ENCODE measurements at places on chromosomes 7 and 10.

DNA sequence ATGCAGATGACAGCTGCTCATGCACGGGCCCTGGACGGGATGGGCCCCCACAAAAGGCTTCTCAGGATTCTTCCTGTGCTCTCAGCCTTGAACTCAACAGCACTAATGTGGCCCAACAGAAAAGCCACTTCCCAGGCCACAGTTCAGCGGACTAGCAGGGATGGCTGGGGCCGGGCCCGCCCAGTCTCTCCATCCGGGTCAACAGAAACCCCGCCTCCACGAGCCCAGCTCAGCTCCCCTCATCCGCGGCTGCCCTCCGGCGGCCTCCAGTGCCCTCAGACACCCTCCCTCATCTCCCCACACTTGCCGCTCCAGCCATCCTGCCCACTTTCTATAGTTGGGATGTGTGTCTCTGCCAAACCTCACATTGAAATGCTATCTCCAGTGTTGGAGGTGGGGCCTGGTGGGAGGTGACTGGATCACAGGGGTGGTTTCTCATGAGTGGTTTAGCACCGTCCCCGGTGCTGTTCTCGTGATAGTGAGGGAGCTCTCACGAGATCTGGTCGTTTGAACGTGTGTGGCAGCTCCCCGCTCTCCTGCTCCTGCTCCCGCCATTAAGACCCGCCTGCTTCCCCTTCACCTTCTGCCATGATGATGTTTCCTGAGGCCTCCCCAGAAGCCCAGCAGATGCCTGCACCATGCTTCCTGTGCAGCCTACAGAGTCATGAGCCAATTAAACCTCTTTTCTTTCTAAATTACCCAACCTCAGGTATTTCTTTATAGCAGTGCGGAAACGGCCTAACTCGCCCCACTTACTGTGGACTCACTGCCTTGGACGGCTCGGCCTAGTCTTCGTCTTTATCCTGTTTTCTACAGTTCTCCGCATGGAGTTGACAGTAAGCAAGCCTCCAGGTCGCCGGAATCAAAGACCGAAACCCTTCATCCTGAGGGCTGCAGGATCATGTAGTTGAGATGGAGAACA lies 169.9 kb upstream of the RNF32 start:
- no peak for DNase-seq

GRCh38 chr7:121525155-121525819 lies 129.2 kb upstream of the FAM3C start:
- DNase-seq = no peak

- no peak for DNase-seq
Measured at GRCh38 chr7:70313271-70313670, 715.0 kb downstream of the AUTS2 start.

DNA sequence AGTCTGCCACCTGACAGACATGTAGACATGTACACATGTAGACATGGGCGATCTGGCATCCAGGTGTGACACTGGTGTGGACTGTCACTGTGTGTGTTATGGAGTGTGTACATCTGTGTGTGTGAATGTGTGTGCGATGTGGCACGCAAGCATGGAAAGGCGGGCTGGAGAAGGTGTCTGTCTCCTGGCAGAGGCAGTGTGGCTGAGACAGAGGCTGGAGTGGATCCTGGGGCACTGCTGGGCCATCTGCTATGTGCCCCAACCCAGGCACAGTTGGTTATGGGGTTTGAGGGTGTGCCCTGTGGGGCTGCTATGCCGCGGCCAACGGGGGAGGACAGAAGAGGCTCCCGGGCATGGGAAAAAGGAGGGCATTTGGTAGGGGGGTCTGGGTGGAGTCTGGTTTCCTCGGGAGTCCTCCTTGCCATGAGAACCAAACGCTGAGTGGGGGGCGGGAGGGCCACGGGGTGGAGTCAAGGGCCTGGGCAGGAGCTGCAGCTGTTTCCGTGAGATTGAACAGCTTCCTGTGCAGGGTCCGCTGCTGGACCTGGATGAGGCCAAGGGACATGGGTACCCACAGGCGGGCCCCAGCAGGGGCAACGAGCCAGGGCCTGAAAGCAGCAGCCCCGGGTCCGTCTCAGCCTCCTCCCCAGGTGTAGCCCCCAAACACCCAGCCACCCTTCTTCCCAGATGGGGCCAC lies 1.3 kb downstream of the ELN start:
- DNase-seq = no peak
